ENCODE measurements at places on chromosomes 1 and 21.

DNA sequence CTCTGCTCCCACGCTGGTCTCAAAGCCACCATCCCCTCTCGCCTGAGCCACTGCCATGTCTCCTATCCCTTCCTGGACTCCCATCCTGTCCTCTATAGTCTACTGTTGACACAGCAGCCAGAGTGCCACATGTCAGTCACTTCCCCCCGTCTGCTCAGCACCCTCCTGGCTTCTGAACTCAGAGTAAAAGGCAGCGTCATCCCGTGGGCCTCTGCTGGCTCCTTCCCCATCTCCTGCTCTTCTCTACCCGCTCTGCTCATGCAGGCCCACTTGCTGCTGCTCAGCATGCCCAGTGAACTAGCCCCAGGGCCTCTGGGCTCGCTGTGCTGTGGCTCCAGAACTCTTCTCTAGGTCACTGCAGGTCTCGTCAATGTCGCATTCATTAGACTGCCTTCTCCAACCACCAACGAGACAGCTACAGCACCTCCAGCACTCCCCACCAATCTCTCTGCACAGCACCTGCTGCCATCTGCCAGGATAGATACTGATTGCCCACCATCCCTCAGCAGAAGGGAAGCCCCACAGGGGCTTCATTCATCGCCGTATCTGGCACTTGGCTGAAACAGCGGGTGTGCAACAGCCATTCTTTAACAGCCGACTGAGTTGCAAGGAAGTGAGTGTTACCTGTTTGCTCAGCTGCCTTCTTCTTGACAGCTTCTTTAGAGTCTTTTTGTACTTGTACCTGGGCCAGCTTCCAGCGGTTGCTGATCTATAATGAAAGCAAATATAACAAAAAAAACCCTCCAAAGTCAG is 11.8 kb upstream of the SRM start:
- no peak for DNase-seq

GRCh38 chr1:224425279-224425884 is 9.2 kb downstream of the WDR26 start:
- DNase-seq = no peak

- no peak for DNase-seq
Measured at GRCh38 chr1:231040800-231041718, 1.0 kb upstream of the FAM89A start.

DNA sequence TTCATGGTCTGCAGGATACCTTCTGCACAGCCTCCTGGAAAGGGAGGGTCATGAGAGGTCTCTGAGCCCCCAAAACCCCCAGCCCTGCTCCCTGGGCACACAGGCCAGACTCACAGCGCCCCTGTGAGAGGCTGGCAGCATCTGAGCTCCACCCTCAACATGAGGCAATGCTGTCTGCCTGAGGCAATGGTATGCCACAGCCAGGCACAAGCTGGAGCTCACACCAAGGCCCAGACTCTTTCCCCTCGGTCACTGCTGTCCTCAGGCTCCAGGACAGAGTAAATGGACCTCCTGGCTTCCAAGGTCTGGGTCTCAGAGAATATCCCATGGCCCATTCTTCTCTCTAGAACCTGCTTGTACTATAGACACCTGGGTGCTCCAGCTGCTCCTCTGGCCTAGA is 17.2 kb downstream of the MEF2D start:
- DNase-seq = no peak

DNA sequence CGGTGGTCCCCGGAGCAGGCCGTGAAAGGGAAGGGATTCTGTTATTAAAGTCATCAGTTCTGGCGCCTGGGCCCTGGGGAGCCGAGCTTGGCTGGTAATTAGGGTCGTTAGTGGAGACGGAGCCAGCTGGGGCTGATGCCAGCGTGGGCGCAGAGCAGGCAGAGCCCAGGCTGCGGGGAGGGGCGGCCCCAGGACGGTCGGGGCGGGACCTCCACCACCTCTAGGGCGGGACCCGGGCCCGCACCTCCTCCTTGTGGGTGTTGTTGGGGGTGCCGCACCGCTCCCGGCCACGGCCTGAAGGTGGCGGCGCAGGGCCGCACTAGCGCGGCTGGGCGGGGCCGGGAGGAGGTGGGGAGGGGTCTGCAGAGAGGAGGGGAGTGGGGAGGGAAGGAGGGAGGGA is 470.6 kb downstream of the PTPRU start:
- DNase-seq = no peak

GRCh38 chr1:235277709-235278108 is 50.3 kb downstream of the ARID4B start:
- no peak for DNase-seq

DNA sequence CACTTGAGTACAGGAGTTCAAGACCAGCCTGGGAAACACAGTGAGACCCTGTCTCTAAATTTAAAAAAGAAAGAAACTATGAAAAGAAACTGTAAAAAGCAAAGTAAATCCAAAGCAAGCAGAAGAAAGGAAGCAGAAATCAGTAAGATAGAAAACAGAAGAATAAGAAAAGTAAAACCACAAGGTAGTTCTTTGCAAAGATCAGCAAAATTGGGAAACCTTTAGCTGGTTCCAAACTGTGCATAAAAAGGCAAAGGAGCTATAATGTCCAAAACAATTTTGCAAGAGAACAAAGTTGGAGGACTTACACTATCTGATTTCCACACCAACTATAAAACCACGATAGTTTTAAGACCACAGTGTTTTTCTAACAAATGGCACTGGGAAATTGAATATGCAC is 218.8 kb downstream of the RPS6KC1 start:
- no peak for DNase-seq

- DNase-seq = no peak
Measured at GRCh38 chr1:152786077-152786476, at the start of gene LCE1E. Gene LCE1E, plus strand, starts transcription at chr1:152786257. Its CDS starts 1,043 bp downstream, at chr1:152787300.

DNA sequence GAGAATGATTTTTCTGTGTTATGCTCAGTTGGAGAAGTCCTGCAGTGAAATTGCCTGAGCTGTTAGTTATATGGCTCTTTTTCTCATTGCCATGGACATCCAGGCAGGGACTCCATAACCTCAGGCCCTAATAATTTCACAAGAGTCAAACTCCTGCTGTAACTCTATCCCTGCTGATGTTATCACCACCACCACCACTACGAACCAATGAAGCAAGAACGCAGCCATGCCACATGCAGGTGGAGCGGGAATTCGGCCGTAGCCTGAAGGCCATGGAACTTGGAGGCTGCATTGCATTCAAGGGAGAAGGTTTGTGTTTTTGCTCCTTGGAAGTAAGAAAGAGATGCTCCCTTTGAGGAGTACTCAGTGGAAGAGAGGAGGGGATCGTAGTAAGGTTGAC is 16.8 kb upstream of the DLGAP3 start:
- no peak for DNase-seq
